WTC11 (cell line): ENCODE measurements at places on chromosomes 3 and 15. TPM values are rescaled to one million over a fixed set of nuclear protein-coding genes. Genes with fewer than 3 reads are reported as not detected.

TMEM108 gene
- 10.2 to 14.7 TPM (median 12.9 TPM) in 3 replicates for total RNA-seq

PPP1R14D gene
- 0.25 TPM in 1 of 3 replicates, not detected in the others for total RNA-seq

DLEC1 gene
- 0.81 to 1.4 TPM (median 1.1 TPM) in 3 replicates for total RNA-seq

CD276 gene
- 146 to 153 TPM (median 150 TPM) in 3 replicates for total RNA-seq

FBN1 gene
- total RNA-seq = 3.3 to 5.2 TPM (median 3.7 TPM) in 3 replicates

HRG gene
- 0.11 to 0.24 TPM (median 0.11 TPM) in 3 replicates for total RNA-seq

BFSP2 gene
- total RNA-seq = 0.44 TPM in 1 of 3 replicates, not detected in the others

IL12A gene
- 0.69 to 1.0 TPM (median 0.69 TPM) in 3 replicates for total RNA-seq

BCL2A1 gene
- total RNA-seq = 0.25 to 0.32 TPM (median 0.28 TPM) in 3 replicates

GAP43 gene
- total RNA-seq = 16.8 to 19.9 TPM (median 17.2 TPM) in 3 replicates

ATP13A5 gene
- not detected in 3 replicates for total RNA-seq

GPX1 gene
- 305 to 323 TPM (median 321 TPM) in 3 replicates for total RNA-seq

CCDC9B gene
- 1.4 to 1.8 TPM (median 1.8 TPM) in 3 replicates for total RNA-seq

GABRB3 gene
- 168 to 203 TPM (median 172 TPM) in 3 replicates for total RNA-seq

SLC6A1 gene
- total RNA-seq = 0.50 to 0.72 TPM (median 0.50 TPM) in 3 replicates

ATP13A3 gene
- total RNA-seq = 75.7 to 79.1 TPM (median 78.3 TPM) in 3 replicates

FBXW12 gene
- 1.9 to 2.5 TPM (median 2.0 TPM) in 3 replicates for total RNA-seq

XCR1 gene
- 0.02 to 0.25 TPM in 2 of 3 replicates, not detected in the other for total RNA-seq

LDHAL6B gene
- not detected in 3 replicates for total RNA-seq

GUCA1C gene
- not detected in 3 replicates for total RNA-seq

TRH gene
- total RNA-seq = 0.16 to 0.27 TPM (median 0.22 TPM) in 3 replicates

ARIH2 gene
- 86.2 to 134 TPM (median 95.1 TPM) in 3 replicates for total RNA-seq

IL17RD gene
- 59.1 to 72.9 TPM (median 66.0 TPM) in 3 replicates for total RNA-seq

RBPMS2 gene
- total RNA-seq = 195 to 210 TPM (median 202 TPM) in 3 replicates

ISG20 gene
- total RNA-seq = 3.8 to 5.6 TPM (median 4.5 TPM) in 3 replicates

CCDC33 gene
- 5.6 to 10.6 TPM (median 6.1 TPM) in 3 replicates for total RNA-seq

PLAAT1 gene
- total RNA-seq = 3.9 to 5.0 TPM (median 4.8 TPM) in 3 replicates

STAB1 gene
- total RNA-seq = 1.9 to 2.6 TPM (median 2.1 TPM) in 3 replicates

TMEM212 gene
- total RNA-seq = not detected in 3 replicates

SPINK8 gene
- total RNA-seq = not detected in 3 replicates

PRSS50 gene
- total RNA-seq = 0.70 to 1.4 TPM (median 1.2 TPM) in 3 replicates

FGD5 gene
- 18.3 to 20.0 TPM (median 19.3 TPM) in 3 replicates for total RNA-seq

ACTC1 gene
- total RNA-seq = 11.4 to 12.6 TPM (median 12.5 TPM) in 3 replicates

STRIT1 gene
- total RNA-seq = 0.33 TPM in 1 of 3 replicates, not detected in the others

CRYBG3 gene
- 12.6 to 13.6 TPM (median 13.3 TPM) in 3 replicates for total RNA-seq
